ENCODE measurements at places on chromosomes 3 and 15.

- DNase-seq: no peak
These were observed 233.1 kb downstream of the EBLN2 start for GRCh38 chr3:73294537-73294936.

GRCh38 chr3:58334013-58334321, 1.3 kb downstream of the PXK start:
- DNase-seq: no peak

DNA sequence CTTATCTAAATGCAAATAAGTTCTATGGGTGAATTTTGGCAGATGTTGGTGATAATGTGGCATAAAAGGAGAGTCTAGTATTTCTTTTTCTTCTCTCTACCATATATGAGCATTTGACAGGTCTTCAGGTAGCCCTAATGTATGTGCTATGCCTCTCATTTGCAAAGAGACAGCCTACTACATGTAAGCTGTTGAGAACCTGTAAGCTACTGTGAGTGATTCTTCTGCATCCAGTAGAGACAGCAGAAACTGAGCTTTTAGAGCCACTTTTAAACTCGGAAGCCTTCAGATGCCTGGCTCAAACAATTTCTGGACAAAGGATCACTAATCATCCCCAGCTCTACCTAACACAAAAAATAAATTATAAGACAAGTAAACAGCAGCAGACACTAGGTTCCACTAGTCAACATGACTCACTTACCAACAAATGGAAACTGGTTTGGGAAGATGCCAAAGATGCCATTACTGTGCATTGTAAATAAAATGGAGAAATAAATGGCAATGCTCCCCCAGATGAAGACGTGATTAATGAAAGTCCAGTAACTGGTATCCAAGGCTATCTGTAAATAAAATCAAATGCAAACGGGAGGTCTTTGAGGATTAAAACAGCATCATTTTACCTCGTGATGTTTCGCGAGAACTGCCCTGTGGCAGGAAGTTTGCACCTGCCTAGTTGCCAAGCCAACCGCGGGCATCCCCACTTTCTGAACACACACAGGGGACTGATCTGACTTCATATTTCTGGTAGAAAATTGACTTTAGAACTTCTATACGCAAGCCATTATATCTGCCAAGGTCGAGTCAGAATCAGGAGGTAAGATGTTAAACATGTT, 245.3 kb downstream of the DTWD1 start:
- no peak for DNase-seq

DNA sequence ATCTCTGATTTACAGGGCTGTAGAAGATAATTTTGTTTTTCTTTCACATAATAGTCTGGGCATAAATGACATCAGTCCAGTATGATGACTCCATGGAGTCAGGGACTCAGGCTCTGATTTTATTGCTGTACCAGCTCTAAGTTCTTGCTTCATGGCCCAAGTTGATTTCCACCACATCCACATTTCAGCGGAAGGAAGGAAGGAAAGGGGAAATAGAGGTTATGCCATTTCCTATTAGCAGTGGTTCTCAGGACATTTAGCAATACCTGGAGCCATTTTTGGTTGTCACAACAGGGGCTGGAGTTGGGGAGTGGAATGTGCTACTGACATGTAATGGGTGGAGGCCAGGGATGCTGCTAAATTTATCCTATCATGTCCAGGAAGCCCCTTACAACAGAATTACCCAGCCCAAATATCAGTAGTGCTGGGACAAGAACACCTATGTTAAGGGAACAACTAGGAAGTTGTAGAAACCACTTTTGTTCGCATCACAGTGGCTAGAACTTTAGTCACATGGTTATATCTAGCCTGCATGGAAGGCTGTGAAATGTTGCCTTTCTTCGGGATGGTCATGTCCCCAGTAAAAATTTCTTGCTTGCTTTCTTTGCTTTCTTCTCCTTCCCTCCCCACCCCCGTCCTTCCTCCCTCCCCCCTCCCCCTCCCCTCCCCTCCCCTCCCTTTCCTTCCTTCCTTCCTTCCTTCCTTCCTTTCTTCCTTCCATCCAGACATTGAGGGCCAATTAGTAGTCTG, 42.1 kb downstream of the OXSR1 start:
- no peak for DNase-seq

DNA sequence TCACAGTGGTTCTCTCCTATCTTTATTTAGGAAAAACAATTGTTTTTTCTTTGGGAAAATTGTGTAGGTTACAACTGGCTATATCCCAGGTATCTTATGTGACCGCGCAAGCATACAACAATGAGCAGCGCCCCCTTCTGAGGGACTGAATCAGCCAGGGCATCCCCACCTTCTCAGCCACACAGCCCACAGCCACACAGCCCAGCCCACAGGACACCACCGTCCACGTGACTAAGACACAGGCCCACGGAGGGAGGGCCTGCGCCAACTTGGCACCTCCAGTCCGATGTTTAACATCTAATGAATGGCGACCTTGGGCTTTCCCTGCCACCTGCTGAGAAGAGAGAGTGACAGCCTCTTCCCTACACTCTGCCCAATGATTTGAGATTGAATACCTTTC, 68.1 kb downstream of the ATP10A start:
- no peak for DNase-seq

GRCh38 chr15:70646169-70646568, 117.2 kb downstream of the UACA start:
- DNase-seq: no peak

DNA sequence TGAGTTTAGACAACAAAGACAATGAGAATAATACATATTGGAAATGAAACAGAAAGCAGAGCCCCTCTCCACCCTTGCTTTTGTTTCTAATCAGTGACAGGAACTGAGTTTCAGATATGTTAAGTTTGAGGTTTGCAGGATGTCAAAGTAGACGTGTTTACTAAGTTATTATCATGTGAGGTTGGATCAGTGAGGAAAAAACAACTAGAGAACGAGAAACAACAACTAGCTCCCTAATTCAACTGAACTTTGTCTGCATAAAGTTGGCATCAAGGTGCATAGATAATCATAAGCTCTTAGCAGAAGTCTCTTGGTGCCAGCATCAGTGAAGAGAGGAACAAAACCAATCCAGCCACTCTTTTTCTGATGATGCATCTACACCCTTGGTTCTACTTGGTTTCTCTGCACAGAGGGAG, 491.1 kb upstream of the NR2F2 start:
- no peak for DNase-seq
